Progenitor cell of endocrine pancreas (in vitro differentiated cells): ENCODE measurements at places on chromosomes 4 and X.

DNA sequence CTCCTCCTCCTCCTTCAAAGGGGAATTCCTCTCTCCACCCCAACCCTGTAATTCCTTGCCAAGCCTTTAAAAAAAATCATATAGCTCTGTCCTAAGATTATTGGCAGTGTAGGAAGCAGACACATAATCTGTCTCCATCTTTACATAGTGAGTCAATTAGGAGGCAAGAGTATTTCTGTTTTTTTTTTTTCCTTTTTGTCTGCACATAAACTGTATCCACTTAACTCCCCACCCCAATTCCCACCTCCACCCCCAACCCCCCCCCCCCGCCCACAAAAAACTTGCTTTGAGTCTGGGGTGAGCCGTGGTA is 182.5 kb downstream of the RASL11B start:
- no peak for DNase-seq

DNA sequence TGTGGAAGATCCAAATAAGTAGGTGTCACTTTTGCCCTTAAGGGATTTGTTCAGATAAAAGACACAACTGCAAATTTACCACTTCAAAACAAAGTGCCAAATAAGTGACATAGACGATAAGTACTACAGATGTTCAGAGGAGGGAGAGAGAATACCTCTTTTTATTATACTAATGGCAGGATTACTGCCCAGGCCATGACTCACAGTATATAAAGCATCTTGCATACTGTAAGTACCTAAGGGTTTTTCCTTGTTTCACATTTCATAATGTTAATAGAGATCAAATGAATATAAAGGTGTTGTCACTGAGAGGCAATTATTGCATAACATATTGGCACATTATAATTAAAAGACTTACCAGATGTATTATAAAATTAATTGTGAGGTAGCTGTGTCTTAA is 46.4 kb downstream of the PTPN13 start:
- DNase-seq, result no peak

DNA sequence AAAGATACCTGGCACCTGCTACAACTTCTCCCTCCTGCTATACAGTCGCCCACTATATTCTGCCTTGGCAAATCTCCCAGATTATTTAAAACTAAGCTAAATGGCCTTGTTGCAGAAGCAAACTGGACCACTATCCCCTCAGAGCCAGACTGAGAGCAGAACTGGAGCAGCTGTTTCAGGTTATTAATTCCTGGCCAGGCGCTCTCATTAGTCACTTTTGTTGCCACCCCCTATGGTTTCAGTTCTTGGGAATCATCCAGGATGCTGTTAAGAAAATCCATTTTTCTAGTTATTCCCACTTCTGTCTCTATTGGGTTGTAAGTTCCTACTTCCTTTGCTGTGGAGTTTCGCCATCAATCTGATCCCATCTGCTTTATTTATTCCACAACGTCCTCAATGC is 30.1 kb downstream of the ADGRA3 start:
- no peak for DNase-seq

GRCh38 chrX:124931958-124932357 is 387.7 kb upstream of the TEX13C start:
- DNase-seq, result no peak

DNA sequence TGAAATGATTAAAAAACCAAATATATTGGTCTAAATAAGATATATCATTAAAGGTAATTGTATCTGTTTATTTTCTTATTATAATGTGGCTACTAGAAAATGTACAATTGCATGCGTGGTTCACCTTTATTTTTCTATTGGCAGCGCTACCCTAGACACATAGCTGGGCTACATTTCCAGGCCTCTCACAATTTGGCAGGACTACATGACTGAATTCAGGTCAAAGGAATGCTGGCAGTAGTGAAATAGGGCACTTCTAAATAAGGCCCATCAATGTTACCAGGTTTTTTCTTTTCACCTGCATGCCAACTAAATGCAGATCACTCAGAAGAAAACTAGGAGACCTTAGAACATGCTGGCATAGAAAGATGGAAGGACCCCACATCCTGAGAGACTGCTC is 1072.9 kb upstream of the SLIT2 start:
- no peak for DNase-seq

GRCh38 chr4:84722720-84723119 is 139.8 kb downstream of the CDS1 start:
- DNase-seq, result no peak

GRCh38 chr4:85862896-85863295 is 387.9 kb downstream of the ARHGAP24 start:
- no peak for DNase-seq

DNA sequence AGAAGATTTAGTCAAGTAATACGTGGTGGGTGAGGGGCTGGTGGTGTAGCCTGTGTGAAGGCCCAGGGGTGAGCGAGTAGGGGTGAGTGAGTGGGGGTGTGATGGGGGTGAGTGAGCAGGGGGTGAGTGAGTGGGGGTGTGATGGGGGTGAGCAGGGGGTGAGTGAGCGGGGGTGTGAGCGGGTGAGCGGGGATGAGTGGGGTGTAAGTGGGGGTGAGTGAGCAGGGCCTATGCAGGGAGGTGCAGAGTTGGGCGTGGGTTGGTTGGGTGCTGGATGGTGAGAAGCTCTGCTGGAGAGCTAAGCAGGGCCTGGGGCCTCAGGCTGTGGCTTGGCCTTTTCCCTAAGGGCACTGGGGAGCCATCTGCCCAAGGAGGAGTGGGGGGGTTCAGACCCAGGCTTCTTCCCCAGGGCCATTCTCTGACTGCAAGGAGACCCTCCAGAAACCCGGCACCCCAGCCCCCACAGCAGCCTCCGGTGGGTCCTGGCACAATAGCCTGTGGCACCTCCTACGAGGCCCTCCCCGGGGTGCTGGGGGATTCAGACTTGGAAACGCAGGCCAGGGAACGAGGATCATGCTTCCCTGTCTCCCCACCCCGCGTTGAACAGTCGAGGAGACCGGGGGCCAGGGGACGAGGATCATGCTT is 30.4 kb downstream of the SH3TC1 start:
- DNase-seq, result no peak
